ENCODE measurements at places on chromosomes 12 and 14.

DNA sequence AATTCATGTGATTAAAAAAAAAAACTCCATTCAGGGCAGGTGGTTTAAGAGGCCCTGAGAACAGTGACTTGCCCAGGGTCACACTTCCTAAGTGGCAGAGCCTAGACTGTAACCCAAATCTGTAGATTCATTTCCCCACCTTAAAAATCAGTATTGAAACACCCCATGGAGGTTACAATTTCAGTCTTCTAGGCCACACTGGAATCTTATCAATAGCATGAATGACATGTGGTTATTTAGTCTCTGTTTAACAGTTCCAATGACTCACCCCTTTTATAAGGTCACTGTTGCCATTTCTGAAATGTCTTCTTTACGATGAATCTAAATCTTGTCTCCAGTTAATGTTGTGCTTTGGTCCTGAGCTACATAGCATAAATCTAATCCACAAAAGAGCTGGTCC is 262.3 kb upstream of the GRIP1 start:
- H3K4me3 ChIP-seq, result no peak overlapping the region
- H3K27ac ChIP-seq, result no peak overlapping the region
- no peaks in the 10 kb centered on the region for H3K27me3 ChIP-seq
- peaks cover 3% of the 10 kb centered on the region for H3K4me1 ChIP-seq

DNA sequence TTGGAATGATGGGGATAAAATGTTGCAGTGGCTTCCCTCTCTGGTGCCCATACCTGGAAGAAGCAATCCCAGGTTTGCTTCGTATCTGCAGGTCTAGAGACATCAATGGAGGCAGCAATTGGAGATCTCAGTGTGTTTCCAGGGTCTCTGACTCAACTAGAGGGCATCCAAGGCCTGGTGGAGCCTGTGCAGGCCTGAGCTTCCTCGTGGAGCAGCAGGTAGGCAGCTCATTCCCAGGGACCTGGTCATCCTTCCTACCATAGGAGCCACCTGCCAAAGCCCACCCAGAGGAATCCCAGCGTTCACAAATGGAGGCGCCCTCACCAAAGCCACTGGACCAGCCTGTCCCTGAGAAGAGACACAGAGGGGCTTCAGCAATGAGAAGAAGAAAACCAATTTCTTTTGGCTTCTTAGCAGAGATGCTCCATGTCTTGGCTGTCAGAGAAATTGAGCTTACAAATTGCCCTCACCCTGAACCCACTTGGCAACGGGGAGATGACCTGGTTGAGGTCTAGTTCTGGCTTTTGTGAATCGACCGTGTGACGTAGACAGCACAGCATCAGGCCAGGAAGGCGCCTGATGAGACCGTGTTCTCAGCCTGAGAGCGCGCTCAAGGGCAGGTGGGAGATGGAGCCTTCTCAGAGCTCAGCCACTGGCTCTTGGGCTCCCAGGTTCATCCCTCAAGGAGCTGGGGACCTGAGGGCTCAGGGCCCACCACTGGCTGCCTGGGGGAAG is 283.6 kb downstream of the DPF3 start:
- no peaks in the 10 kb centered on the region for H3K27me3 ChIP-seq
- no peaks in the 10 kb centered on the region for H3K4me1 ChIP-seq
- no peak for DNase-seq
- no peak overlapping the region for H3K27ac ChIP-seq
- H3K36me3 ChIP-seq, result no peaks in the 10 kb centered on the region

DNA sequence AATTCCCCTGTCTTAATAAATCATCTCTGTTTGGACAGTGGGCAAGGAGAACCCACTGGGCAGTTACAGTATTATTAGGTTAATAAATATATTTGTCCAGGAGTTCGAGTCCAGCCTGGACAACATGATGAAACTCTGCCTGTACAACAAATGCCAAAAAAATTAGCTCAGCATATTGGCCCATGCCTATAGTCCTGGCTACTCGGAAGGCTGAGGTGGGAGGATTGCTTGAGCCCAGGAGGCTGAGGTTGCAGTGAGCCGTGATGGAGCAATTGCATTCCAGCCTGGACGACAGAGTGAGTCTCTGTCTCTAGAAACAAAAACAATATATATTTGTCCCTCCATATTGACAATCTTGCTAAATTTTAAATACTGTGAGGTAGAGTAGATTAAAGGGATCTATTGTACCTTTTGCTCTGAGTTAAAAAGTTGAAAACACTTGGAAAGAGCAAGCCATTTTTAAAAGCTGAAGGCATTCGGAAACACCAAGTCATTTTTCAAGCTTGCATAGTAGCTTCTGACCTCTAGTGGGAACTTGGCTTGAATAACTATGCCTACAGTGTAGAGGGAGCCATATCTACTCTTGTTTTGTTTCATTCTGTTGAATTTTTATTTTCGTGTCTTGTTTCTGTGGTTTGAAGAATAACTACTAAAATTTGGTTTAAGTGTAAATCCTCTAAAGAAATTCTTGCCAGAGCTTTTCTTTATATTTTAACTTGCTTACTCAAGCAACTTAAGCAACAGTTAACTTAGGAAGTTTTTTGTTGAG is 14.6 kb upstream of the EEA1 start:
- H3K36me3 ChIP-seq, result no peaks in the 10 kb centered on the region
- H3K4me1 ChIP-seq, result no peaks in the 10 kb centered on the region
- DNase-seq, result no peak
- H3K27ac ChIP-seq, result no peak overlapping the region

- peaks cover 1% of the 10 kb centered on the region for H3K4me1 ChIP-seq
- H3K36me3 ChIP-seq, result no peaks in the 10 kb centered on the region
- DNase-seq, result no peak
Observed at GRCh38 chr14:89892953-89893352, 61.6 kb downstream of the EFCAB11 start.

DNA sequence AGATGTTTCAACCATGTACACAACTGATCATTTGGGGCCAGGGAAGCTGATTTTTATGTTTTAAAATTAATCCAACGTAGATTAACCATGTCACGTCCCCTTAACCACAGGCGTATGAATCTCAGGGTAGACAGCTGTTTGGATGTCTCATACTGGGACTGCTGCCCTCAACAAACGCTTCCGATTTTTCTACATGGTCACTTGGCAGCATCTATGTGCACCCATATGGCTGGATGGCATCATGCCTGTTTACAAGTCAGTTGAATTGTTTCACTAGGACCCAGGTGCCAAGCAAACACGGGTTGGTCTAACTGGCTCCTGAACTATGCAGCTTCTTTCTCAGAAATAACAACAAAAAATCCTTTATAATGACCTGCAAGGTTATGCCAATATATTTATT is 393.8 kb downstream of the NPAS3 start:
- no peaks in the 10 kb centered on the region for H3K36me3 ChIP-seq
- H3K4me3 ChIP-seq, result no peak overlapping the region
- H3K27me3 ChIP-seq, result no peaks in the 10 kb centered on the region
- DNase-seq, result no peak
- H3K27ac ChIP-seq, result no peak overlapping the region

DNA sequence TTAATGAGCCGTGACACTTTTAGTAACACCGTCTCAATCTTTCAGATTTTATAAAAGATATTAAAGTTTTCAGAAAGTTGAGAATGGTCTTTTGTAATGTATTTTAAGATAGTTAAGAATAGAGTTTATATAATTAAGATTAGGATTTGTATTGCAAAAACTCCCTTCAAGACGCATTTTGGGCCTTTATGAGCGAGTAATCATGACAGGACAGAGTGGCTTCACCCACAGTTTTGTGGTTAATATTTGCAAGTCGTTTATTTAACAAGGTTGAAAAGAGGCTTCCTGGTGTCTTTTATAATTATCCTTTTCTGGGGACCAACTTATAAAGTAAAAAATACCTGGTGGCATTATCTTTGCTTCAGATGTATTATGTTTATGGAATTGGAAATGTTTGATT is 44.0 kb downstream of the TRAF3 start:
- H3K27me3 ChIP-seq, result no peaks in the 10 kb centered on the region
- H3K36me3 ChIP-seq, result no peaks in the 10 kb centered on the region
- no peak overlapping the region for H3K27ac ChIP-seq
- no peak for DNase-seq
- H3K4me1 ChIP-seq, result peaks cover 9% of the 10 kb centered on the region
- no peak overlapping the region for H3K4me3 ChIP-seq

GRCh38 chr12:34097213-34097612 is 74.9 kb downstream of the ALG10 start:
- no peaks in the 10 kb centered on the region for H3K36me3 ChIP-seq
- DNase-seq, result no peak
- H3K4me1 ChIP-seq, result no peaks in the 10 kb centered on the region

GRCh38 chr14:38217553-38217952 is 9.8 kb downstream of the SSTR1 start:
- peaks cover 5% of the 10 kb centered on the region for H3K27me3 ChIP-seq
- DNase-seq, result no peak
- H3K4me1 ChIP-seq, result peaks cover 6% of the 10 kb centered on the region
- H3K36me3 ChIP-seq, result no peaks in the 10 kb centered on the region
- no peak overlapping the region for H3K4me3 ChIP-seq

GRCh38 chr14:72616294-72616693 is 277.6 kb downstream of the DPF3 start:
- no peaks in the 10 kb centered on the region for H3K36me3 ChIP-seq
- no peaks in the 10 kb centered on the region for H3K27me3 ChIP-seq
- no peak overlapping the region for H3K4me3 ChIP-seq
- no peak for DNase-seq
- no peak overlapping the region for H3K27ac ChIP-seq

DNA sequence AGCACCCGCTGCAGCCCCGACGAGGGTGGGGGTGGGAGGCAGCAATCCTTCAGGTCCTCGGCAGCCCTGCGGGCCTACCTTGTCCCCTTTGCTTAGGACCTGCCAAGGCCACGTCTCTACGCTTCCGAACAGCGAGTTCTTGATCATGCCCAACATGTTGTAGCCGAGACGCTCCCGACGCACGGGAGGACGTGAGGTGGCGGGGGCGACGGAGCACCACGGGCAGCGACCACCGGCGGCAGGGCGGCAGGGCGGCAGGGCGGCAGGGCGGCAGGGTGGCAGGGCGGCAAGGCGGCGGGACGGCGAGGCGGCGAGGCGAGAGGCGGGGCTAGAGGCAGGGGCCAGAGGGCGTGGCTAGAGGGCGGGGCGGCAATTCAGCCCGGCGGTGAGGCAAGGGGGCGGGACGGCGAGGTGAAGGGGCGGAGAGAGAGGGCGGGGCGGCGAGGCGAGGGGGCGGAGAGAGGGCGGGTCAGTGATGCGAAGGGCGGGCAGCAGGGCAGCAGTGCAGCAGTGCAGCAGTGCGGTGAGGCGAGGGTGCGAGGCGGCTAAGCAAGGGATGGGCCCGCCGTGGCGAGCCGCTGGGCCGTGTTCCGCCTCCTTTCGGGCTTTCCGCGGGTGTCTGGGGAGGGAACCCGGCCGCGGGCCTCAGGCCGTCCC is at the start of gene HEBP1:
HEBP1 (minus strand) TSS at position 307 of the 657 bp plus-strand sequence; CDS start at position 156, 151 bp downstream.
- no peaks in the 10 kb centered on the region for H3K27me3 ChIP-seq
- no peaks in the 10 kb centered on the region for H3K36me3 ChIP-seq
- H3K27ac ChIP-seq, result no peak within 1 kb of the TSS
- peaks cover 4% of the 10 kb centered on the region for H3K4me1 ChIP-seq
- no peak for DNase-seq

- H3K27ac ChIP-seq, result no peak overlapping the region
- H3K27me3 ChIP-seq, result no peaks in the 10 kb centered on the region
- no peak overlapping the region for H3K4me3 ChIP-seq
- H3K4me1 ChIP-seq, result no peaks in the 10 kb centered on the region
- DNase-seq, result no peak
Observed at GRCh38 chr12:58645946-58646345, 274.4 kb downstream of the LRIG3 start.

GRCh38 chr14:86346818-86347384 is 817.0 kb downstream of the FLRT2 start:
- no peaks in the 10 kb centered on the region for H3K4me1 ChIP-seq
- DNase-seq, result no peak
- H3K36me3 ChIP-seq, result no peaks in the 10 kb centered on the region
- H3K27me3 ChIP-seq, result no peaks in the 10 kb centered on the region
- H3K27ac ChIP-seq, result no peak overlapping the region

- no peaks in the 10 kb centered on the region for H3K27me3 ChIP-seq
- DNase-seq, result no peak
- no peaks in the 10 kb centered on the region for H3K36me3 ChIP-seq
Observed at GRCh38 chr12:115598871-115599811, 678.4 kb downstream of the MED13L start.

GRCh38 chr12:102120886-102121285 is 903 bp downstream of the PARPBP start:
- no peaks in the 10 kb centered on the region for H3K27me3 ChIP-seq
- H3K4me1 ChIP-seq, result no peaks in the 10 kb centered on the region
- no peak overlapping the region for H3K27ac ChIP-seq
- no peak for DNase-seq
- no peaks in the 10 kb centered on the region for H3K36me3 ChIP-seq

DNA sequence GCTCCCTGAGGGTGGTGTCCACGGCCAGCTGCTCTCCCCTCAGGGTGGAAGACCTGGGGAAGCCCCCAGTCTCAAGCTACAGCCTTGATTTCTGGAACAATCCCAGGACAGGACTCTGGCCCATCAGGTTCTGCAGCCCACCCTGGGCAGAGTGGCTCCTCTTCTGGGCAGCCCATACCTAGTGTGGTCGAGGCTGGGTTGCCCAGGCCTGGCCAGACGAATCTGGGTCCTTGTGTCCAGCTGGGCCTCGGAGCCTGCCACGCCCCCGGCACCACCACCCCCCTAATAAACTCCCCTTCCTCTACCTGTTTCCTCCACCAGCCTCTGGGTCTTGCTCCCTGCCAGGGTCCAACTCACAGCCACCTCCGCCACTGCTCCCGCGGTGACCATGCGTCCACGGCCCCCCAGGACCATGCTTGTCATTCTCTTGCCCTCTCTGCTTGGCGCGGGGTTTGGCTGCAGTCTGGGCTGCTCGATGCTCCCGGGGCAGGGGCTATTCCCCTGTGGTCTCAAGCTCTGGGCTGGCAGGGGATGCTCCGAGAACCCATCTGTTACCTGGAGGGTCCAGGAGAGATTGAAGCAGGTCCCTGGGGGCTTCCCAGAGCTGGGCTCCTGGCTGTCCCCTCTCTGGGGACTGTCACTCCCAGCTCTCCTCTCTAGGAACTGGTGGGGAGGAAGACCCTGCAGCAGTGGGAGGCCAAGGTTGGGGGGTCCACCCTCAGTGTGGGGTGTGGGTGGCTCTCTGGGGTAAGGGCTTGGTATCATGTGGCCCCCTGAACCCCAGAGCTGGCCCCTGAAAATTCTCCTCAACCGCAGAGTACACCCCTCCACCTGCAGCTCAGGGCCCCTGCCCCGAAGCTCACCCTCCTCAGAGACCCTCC is 8.7 kb upstream of the GPR132 start:
- H3K27me3 ChIP-seq, result no peaks in the 10 kb centered on the region
- no peak overlapping the region for H3K4me3 ChIP-seq
- no peaks in the 10 kb centered on the region for H3K36me3 ChIP-seq
- H3K4me1 ChIP-seq, result no peaks in the 10 kb centered on the region

DNA sequence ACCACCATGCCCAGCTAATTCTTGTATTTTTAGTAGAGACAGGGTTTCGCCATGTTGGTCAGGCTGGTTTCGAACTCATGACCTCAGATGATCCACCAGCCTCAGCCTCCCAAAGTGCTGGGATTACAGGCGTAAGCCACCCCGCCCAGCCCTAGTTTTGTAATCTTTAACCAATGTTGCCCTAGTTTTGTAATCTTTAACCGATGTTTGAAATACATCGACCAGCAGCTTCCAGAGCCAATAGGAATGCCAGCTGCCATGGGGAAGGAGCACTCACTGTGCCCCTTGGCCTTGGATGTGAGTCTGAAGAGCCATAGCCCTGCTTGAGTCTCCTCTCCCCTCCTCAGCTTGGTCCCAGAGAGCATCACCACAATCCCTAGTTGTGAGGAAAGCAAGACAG is 209.3 kb upstream of the RGS6 start:
- H3K4me1 ChIP-seq, result no peaks in the 10 kb centered on the region
- no peaks in the 10 kb centered on the region for H3K27me3 ChIP-seq
- DNase-seq, result no peak
- no peak overlapping the region for H3K4me3 ChIP-seq
- no peaks in the 10 kb centered on the region for H3K36me3 ChIP-seq

GRCh38 chr12:110421159-110421661 is 17.7 kb upstream of the ANAPC7 start:
- no peaks in the 10 kb centered on the region for H3K36me3 ChIP-seq
- no peak for DNase-seq
- no peaks in the 10 kb centered on the region for H3K27me3 ChIP-seq
- H3K4me3 ChIP-seq, result no peak overlapping the region
